Caco-2 (cell line): ENCODE measurements at places on chromosomes 7 and 10.
A peak's percentile ranks its signal among the peaks of the same experiment; 100 is the strongest.

GRCh38 chr7:65925040-65925439 is 52.2 kb downstream of the VKORC1L1 start:
- peak; percentile 22 for DNase-seq
- H3K27me3 ChIP-seq: no peaks in the 10 kb centered on the region
- H3K4me3 ChIP-seq: no peak overlapping the region
- peaks cover 35% of the 10 kb centered on the region for H3K4me1 ChIP-seq
- no peak overlapping the region for H3K27ac ChIP-seq

DNA sequence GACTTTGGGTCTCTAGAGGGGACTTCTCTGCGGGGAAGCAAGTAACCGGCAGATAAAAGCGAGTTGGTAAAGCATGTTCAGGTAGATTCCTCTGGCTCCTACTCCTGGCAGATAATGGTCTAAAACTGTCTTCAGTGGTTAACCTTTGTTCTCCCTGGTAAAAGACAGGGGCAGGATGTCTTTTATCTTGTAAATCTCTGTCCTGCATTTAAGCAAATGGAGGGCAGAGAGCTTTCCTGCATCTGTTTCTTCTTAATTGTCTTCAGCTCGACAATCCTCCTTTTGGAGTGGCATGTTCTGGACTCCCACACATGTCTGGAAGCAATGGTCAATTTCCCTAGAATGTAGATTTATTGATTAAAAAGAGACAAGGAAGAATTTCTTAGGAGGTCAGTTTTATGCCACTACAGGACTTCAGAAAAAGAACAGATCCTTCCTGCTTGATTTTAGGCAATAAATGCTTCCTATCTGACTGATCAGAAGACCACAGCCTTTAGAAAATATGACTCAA is 16.6 kb downstream of the C7orf33 start:
- DNase-seq: peak; percentile 11
- H3K36me3 ChIP-seq: no peaks in the 10 kb centered on the region
- H3K27me3 ChIP-seq: no peaks in the 10 kb centered on the region

- H3K4me1 ChIP-seq: no peaks in the 10 kb centered on the region
- H3K27me3 ChIP-seq: no peaks in the 10 kb centered on the region
- no peak overlapping the region for H3K4me3 ChIP-seq
- DNase-seq: no peak
- H3K36me3 ChIP-seq: no peaks in the 10 kb centered on the region
- no peak overlapping the region for H3K27ac ChIP-seq
Measured at GRCh38 chr7:2849941-2850766, 6.0 kb upstream of the GNA12 start.

- H3K36me3 ChIP-seq: no peaks in the 10 kb centered on the region
- DNase-seq: no peak
- peaks cover 9% of the 10 kb centered on the region for H3K4me1 ChIP-seq
- no peaks in the 10 kb centered on the region for H3K27me3 ChIP-seq
Measured at GRCh38 chr7:84196084-84196503, 1.5 kb upstream of the SEMA3A start.

- H3K27ac ChIP-seq: no peak overlapping the region
- no peaks in the 10 kb centered on the region for H3K27me3 ChIP-seq
- peak; percentile 48 for DNase-seq
- H3K4me1 ChIP-seq: no peaks in the 10 kb centered on the region
Measured at GRCh38 chr10:4512671-4513240, 313.3 kb upstream of the AKR1E2 start.

GRCh38 chr7:101553771-101554445 is 75.2 kb downstream of the MYL10 start:
- no peak overlapping the region for H3K4me3 ChIP-seq
- H3K27me3 ChIP-seq: no peaks in the 10 kb centered on the region
- peak overlapping the region; percentile 58 for H3K27ac ChIP-seq
- peak; percentile 30 for DNase-seq
- 0 out of 2 replicates have a peak, but pooled peaks cover 3% of the 10 kb centered on the region for H3K4me1 ChIP-seq
- no peaks in the 10 kb centered on the region; the same call in 1 of the 2 replicates for H3K36me3 ChIP-seq

DNA sequence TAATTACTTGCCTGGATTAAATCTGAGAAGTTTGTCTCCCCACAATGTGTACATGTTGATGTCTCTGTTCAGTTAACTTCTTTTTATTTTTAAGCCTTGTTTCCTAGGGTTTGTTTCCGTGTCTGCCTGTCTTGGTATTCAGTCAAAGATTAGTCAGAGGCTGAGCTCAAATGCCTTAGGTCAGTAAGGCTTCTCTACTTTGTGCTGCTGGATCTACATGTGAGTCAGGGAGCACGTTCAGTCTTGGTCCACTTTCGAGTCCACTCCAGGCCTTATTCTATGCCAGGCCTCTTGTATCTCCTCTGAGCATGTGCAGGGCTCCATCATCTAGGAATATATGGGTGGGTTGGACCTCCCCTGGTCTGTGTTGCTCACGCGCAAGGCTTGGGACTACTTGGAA is 93.3 kb upstream of the FZD8 start:
- no peaks in the 10 kb centered on the region for H3K27me3 ChIP-seq
- no peak for DNase-seq
- H3K36me3 ChIP-seq: no peaks in the 10 kb centered on the region
- peaks cover 8% of the 10 kb centered on the region for H3K4me1 ChIP-seq

DNA sequence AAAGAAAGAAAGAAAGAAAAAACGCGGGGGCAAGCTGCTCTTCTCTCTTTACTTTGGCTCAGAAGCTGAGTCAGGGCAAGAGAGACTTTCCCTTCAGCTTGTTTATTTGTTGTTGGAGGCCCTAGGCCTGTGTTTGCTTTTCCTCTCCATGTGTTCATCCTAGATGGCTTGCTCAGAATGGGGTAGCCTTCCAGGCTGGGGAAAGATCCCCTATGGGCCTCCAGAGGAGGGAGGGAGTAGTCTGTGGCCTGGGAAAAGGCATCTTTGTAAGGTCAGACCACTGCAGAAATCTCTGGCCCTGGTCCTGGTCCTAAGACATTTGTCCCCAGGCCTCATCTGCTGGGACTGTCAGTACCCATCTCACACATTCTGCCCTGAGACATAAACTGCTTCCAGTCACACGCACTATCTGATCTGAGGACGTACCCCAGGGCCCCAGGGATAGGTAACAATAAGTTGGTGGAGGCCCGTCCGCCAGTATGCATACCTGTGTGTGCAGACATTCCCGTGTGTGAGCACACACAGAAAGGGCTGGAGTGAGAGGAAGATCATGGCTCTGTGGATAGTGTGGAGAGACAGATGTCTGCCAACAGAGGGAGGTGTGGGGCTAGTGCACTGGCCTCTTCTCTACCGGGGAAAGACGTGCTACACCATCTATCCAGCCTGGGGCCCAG is 4.9 kb upstream of the SCD start:
- peak; percentile 84 for DNase-seq
- H3K36me3 ChIP-seq: no peaks in the 10 kb centered on the region
- no peak overlapping the region for H3K27ac ChIP-seq
- peaks cover 12% of the 10 kb centered on the region for H3K4me1 ChIP-seq
- H3K27me3 ChIP-seq: no peaks in the 10 kb centered on the region
- no peak overlapping the region for H3K4me3 ChIP-seq

- DNase-seq: no peak
- H3K4me3 ChIP-seq: no peak overlapping the region
Measured at GRCh38 chr10:88187472-88187871, 324.0 kb downstream of the PTEN start.

DNA sequence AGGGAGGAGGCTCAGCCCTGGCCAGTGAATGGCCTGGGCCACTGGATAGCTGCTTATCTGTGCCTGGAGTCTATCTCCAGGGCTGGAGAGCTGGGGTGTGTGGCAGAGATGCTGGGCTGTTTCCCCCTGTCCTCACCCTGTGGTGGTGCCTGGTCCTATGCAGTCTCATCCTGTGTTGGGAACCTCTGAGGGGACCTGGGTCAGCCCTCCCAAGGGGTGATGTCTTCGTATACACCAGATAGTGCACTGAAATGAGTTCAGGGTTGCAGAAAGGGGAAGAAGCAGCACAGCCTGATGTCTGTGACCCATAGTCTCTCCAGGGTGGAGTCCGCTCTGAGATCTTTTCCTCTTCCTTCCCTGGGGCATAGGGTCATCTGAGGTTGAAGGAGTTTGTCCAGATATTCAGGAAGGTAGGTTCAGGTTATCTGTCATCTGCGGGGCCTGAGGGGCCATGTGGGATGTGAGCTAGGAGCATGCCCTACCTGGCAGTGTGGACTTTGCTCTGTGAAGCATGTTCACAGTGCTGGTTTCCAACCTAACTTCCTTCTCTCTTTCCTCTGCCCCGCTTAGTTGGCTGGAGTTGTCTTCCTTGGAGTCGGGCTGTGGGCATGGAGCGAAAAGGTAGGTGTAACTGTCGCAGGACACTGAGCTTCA is 33.4 kb upstream of the SH2D4B start:
- DNase-seq: peak; percentile 90
- no peak overlapping the region; the same call in 1 of the 2 replicates for H3K4me3 ChIP-seq
- H3K4me1 ChIP-seq: peaks cover 96% of the 10 kb centered on the region
- peaks cover 7% of the 10 kb centered on the region for H3K36me3 ChIP-seq
- H3K27me3 ChIP-seq: no peaks in the 10 kb centered on the region

DNA sequence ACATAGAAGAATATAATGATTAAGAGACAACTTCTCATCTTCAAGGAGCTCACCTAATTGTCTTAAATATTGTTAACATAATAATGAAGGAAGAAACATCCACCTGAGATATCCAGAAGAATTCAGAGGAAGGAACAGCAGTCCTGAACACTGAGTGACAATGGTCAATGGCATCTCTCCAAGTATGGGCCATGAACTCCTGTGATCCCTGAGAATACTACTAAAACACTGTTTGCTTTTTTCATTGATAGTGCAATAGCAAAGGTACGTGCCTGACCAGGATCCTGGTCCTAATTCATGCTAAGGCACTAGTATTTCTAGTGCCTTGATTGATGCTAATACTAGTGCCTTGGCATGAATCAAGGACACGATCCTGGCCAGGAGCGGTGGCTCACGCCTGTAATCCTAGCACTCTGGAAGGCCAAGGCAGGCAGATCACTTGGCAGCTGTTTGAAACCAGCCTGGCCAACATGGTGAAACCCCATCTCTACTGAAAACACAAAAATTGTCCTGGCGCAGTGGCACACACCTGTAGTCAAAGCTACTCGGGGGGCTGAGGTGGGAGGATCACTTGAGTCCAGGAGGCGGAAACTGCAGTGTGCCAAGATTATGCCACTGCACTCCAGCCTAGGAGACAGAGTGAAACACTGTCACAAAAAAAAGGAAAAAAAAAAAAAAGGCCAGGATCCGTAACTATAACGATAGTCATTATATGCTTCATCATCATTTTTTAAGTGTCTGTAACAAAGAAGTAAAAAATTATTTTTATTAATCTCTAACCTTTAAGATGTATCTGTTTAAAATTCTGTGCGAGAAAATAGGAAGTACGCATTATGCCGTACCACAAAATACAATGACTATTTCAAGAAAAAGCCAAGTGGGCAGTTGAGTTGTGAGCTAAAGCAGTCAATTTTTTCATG is 49.1 kb downstream of the SRPK2 start:
- H3K4me3 ChIP-seq: no peak overlapping the region
- no peak for DNase-seq
- H3K27me3 ChIP-seq: no peaks in the 10 kb centered on the region
- no peaks in the 10 kb centered on the region for H3K36me3 ChIP-seq
- no peaks in the 10 kb centered on the region for H3K4me1 ChIP-seq

DNA sequence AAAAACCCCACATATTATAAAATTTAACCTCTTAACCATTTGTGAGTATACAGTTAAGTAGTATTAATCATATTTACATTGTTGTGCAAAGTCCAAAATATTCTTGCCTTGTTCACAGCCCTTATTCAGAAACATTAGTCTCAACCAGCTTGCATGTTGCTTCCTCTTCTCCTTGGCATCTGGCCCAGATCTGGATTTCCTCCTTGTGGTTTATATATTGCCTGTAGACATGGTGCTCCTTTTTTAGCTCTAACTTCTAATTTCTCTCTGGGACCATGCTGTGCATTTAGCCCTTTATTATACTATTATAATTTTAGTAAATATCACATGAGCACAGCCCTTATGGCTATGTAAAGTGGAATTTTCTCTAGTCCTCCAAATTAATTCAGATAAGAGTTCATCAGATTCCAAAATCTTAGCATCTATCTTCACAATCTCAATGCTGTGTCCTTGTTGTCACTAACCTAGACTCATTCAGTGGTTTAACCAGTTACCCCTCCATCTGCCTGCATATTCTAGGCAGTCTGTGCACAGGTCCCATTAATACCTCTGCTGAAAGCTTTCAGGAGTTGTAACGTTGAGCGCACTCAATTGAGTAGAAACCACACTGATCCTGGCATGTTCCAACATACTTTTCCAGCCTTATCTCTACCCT is 7.9 kb downstream of the CPED1 start:
- DNase-seq: no peak
- no peaks in the 10 kb centered on the region for H3K27me3 ChIP-seq
- no peak overlapping the region for H3K27ac ChIP-seq
- no peaks in the 10 kb centered on the region for H3K36me3 ChIP-seq
